ENCODE measurements at places on chromosomes 1 and 21.

DNA sequence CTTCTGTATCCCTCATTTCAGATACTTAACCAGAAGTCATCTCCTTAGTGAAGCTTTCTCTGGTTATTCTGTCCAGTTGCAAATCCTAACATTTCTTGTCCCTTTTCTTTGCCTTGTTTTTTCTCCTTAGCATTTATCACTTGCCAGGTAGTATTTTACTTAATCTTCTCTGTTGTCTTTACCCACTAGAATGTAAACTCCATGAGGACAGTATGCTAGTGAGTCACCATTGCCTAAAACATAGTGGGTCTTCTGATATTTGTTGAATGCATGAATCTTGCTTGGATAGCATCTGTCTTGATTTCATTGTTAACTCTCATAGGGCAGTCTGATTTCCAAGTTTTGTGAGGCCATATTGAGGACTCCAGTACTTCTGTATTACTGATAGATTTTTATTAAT lies 9.6 kb downstream of the CAPZA1 start:
- no peak for DNase-seq

DNA sequence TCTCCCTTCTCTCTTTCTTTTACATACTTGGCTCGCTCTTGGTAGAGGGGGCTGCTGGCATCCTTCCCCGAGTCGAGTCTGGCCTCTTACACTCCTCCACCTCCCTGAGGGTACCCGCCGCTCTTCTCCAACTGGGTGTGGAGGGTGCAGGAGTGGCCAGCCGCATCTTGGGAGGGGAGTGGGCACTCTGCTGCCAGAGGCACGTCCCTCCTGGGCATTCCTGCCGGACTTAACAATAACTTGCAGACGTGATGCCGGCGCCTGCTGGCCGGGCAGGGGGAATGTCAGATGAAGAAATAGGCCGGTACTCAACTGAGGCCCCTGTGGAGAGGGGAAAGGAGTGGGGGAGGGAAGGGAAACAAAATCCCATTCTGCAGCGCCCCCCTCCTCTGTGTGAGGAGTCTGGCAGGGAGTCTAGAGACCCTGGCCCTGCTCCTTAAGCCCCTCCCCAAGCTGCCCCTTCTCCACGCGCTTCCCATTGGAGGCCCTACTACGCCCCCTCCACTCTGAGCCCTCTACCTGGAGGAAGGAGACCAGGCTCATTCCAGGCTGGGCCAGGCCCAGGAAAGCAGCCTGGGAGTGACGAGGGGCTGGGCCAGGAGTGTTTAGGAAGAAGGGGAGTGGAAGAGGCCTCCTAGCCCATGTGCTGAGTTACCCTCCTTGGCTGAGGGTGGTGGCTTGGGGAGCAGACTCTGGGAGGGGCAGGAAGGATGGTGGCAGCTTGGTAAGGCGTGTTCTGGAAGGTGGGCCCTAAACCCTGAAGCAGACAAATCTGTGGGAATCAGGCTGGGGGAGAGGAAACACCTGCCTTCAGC lies 1.8 kb downstream of the ATP2B4 start:
- DNase-seq: no peak

DNA sequence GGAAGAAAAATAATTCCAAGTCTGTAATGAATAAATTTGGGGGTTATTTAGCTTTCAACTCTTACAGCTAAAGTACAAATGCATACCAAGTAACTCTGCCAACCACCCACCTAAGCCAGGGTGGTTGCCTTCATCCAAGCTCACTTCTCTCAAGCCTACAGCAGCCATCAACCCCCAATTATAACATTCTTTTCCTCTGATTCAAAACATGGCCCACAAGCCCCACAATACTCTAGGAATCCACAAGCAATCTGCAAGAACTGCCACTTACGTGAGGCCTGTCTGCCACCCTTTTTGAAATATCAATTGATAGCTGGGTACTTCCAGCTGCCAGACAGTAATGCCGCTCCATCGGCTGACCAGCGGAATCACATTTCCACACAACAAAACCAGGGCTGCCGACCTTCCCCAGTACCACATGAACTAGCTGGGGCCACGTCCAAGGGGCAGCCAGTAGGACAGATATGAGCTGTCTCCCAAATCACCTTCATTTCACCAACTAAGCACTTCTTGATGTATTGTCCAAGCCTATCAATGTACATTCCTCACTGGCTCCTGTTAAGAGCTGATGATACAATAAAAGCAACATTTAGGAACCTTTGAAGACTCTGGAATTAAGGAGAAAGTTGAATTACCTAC lies 3.2 kb downstream of the LBR start:
- DNase-seq: peak; percentile 64

DNA sequence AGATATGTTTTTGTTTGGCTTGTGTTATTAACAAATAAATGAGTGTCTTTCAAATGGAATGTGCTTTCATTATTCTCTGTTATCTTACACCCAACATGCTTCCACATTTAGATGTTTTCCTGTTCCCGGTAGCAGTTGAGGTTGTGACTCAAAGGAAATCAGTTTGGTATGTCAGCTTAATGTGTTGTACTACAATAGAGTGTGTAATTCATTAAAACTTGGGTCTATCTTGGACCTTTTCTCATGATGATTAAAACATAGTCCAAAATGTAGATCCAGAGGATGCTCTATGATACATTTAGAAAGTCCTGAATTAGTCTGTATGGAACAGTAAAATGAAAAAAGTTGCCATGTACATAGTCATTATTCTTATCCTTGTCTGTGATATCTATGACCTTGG lies 26.7 kb downstream of the RTCA start:
- no peak for DNase-seq

DNA sequence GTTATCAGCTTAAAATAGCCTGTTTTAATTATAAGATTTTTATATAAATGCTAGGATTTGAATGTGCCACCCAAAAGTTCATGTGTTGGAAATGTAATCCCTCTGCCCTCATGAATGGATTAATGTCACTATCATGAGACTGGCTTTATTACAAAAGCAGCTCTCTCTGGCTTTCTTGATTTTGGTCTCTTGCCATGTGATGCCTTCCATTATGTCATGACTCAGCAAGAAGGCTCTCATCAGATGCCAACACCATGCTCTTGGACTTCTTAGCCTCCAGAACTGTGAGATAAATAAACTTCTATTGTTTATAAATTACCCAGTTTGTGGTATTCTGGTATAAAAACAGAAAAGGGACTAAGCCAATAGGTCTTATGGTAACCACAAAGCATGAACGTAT lies 6.9 kb upstream of the PRSS38 start:
- no peak for DNase-seq

DNA sequence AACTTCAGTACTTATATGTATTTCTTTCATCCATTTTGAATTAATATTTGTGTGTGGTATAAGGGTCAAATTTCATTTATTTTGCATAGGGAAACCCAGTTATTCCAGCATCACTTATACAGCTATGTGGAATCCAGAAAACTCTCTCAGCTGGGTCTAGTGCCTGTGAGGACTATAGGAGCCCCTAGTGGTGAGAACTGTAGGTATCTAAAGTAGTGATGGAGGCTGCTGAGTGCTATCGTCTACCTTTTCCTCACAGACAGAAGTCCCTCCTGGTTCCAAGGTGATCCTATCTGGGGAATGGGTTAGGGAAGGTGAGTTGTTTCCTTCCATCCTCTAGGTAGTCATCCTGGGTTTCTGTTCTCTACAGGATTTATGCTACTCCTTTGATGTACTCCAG lies 352.0 kb upstream of the C1orf87 start:
- DNase-seq: peak; percentile 4

DNA sequence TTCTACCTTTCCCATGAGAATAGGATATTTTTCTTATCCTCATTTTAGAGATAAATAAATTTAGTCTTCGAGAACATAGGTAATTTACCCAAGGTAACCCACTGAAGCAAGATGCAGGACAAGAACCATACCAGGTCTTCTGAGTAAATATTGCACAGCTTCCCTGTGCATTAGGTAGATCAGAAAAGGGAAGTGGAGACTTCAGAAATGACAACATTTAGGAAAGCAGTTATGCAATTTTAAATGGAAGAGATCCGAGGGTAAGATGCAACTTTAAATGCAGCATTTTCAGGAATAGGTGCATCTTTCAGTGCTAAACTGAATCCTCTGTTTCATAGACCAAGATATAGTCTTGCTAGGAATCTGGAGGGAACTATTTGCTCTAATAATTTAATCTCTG lies 206.4 kb upstream of the SGIP1 start:
- no peak for DNase-seq

GRCh38 chr1:155176544-155177071 lies 3.0 kb downstream of the TRIM46 start:
- DNase-seq: peak; percentile 95

- DNase-seq: no peak
Measured at GRCh38 chr21:45539046-45539795, 3.0 kb downstream of the SLC19A1 start.

DNA sequence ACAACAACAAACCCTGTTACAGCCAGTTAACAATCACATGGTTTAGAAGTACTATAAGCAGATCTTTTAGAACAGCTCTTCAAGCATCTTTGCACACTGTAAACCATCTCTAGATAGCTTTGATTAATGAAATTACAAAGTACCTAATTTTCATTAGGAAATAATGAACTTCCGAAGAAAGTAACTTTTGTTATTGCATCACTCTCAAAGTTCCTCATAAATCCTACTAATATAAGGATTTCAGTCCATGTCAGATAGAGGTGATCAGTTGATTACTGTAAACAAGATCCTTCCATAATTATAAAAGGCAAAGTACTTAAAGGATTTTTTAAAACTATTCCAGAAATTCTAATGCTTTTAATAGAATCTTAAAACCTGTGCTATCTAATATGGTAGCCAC lies 58.2 kb downstream of the FAF1 start:
- no peak for DNase-seq

- peak; percentile 40 for DNase-seq
Measured at GRCh38 chr1:112575154-112575804, 43.7 kb downstream of the ST7L start.

DNA sequence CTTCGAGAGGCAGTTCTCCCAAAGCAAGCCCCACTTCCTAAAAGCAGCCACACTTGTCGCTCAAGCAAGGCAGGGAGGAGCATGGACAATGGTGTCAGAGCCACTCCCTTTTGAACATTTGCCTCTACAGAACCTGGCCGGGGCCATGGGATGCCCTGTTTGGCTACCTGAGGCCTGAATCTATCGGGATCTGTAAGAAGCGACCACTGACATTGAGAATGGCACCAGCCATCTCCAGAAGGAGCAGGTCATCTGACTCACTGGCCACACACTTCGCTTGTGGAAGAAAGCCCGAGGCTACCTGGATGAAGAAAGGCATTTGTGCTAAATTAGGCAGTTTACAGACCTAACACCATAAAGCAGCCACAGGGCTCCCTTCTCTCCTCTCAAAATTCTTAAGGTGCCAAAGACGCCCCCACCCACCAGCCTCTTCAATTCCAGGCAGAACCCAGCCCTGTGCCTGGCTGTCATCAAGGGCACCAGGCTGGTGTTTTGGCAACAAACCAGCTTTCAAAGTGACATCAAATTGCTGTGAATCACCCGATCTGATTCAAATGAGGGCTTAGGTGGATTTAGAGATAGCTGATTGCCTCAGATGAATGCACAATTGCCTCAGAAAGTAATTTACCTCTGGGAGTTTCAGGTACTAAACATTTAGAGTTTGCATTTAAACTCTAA lies 104.8 kb downstream of the ETS2 start:
- no peak for DNase-seq

DNA sequence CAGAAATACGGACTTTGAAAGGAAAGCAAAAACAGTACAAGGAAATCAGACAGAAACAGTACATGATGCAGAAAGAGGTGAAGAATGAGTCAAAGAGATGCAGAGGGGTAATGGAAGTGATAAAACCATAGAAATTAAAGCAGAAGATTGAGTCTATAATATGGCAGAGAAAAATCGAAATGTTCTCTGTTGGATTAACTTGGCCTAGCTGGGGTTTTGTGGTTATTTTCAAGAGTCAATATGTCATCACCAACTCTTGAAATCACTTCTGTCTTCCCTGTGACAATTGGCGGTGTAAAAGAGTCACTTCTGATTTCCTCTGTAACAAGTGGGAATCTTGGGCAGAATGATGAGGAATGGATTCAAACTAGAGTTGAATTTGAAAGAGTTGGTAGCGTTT lies 7.4 kb downstream of the YTHDF2 start:
- DNase-seq: no peak

- DNase-seq: peak; percentile 77
Measured at GRCh38 chr1:3869751-3870301, 12.6 kb downstream of the DFFB start.

DNA sequence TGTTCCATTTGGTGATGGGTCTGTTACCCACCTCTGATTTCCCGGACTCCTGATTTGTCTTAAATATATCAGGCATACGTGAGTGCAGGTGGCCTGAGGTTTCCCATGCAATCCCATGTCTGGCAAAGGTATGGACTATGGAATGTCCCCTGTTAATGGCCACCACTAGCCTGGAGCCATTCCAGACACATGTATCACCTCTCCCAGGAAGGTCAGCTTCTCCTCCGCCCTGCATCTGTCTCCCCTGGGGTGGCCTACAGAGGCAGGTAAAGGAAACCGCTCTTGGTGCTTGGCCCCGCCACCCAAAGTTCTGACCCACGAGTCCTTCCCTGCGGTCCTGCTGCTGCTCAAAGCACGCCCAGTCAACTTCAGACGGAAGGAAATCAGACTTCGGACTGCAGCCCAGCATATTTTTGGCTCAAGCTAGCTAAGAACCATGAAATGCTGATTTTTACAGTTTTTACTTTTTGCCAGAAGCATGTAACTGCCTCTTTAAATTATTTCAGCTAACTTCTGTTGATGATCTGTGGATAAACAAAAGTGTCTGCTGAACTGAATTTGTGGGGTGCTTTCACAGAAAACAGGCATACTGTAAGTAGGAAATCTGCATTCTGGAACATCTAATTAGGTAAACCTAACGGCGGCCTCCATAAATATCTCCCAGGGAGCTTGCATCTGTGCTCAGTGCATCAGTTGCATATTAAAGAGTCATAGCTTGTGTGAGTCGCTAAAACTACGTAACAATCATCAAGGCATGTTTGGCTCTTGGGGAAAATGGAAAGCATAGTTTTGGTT lies 105.9 kb downstream of the PCP4 start:
- no peak for DNase-seq

- no peak for DNase-seq
Measured at GRCh38 chr21:31318971-31319370, 25.1 kb downstream of the TIAM1 start.

GRCh38 chr1:50970931-50971582 lies 1.0 kb downstream of the CDKN2C start:
- no peak for DNase-seq

DNA sequence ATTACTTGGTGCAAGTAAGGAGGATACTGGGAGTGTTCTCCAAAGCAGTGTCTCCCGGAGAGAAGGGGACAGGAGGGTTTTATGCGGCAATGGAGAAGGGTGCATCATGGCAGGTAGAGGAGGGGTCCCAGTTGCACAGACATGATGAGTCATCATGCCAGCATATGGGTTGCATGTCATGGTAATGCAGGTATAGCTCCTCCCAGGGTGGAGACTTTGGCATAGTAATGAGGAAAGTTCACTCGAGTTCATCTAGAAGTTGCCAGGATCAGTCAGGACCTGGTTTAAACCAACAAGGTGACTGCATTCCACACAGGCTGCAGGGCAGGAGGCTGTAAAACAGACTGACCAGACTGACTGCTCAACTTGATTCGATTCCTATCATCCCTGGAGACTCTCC lies 355.7 kb upstream of the DUSP10 start:
- DNase-seq: no peak

All from H54 (cell line).